NCI-H1417 treated with DMSO at 0.1 percent for 48 hours (cell line): ENCODE measurements at places on chromosomes 1 and 21.

DNA sequence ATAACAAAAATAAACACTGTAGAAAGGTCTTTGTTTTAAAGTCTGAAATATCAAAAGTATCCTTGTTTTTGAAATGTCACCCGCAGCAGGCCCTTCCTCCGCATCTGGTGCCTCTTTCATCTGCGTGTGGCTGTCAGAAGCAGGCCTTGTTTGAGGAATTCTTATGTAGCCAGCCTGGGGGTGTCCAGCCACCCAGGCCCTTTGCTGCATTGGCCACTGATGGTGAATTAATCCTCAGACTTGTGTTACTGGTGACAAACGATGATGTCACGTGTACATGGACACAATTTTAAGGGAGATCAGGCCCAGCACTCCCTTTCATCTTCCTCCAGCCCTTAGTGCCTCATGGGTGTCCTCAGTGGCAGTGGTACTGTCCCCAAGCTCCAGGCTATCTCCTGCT, 208.0 kb upstream of the GALNT2 start:
- DNase-seq = no peak

DNA sequence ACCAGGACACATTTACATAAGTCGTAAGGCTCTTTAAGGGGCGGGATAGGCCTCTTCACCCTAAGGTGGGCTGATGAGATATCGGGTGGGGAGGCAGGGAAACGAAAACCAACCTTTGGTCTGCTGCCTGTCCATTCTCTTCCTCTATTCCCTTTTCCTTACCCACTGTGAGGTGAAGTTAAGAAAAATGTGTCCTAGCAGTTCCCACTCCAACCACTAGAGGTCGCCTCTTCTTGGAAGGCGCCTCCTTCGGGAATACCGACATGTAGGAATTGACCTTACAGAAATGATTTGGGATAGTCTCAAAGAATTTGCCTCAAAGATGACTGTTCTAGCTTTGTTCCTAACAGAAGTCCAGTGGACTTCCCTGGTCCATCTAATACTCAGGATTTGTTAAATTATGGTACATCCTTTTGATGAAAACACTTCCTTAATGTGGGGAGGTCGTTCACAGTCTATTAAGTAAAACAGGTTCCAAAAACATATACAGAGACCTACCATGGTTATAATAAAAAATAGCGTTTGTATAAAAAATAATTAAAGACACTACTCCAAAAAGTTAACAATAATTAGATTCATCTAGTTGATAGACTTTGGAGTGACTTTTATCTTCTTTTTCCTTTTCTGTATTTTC, 14.1 kb downstream of the AZIN2 start:
- DNase-seq = no peak

DNA sequence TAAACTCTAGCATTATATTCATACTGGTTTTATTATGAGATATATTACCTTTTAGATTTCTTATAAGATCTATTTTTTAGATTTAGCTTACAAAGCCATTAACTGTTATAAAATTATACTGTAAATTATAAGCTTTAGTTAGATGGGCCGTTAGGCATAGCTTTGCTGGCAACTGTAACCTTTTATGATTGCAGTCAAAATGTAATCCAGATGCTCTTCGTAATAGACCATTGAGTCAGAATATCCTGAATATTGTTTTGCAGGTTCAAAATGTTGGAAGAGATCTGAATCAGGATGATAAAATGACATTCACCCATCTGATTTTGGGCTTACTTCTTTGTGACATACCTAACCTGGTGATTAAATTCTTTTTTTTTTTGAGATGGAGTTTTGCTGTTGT, 20.9 kb downstream of the ITSN1 start:
- DNase-seq = no peak

DNA sequence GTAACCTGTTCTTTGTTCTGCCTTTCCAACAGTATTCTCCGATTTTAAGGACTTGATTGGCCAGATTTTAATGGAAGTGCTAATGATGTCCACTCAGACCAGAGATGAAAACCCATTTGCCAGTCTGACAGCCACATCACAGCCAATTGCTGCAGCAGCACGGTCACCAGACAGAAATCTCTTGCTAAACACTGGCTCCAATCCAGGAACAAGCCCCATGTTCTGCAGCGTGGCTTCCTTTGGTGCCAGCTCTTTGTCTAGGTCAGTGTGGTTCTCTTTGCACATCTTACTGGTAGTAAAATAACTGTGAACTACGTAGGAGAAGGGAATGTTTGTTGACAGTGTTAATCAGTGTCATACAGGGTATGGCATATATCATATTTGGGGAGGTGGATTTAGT, 72.7 kb downstream of the UBE4B start:
- DNase-seq = no peak

DNA sequence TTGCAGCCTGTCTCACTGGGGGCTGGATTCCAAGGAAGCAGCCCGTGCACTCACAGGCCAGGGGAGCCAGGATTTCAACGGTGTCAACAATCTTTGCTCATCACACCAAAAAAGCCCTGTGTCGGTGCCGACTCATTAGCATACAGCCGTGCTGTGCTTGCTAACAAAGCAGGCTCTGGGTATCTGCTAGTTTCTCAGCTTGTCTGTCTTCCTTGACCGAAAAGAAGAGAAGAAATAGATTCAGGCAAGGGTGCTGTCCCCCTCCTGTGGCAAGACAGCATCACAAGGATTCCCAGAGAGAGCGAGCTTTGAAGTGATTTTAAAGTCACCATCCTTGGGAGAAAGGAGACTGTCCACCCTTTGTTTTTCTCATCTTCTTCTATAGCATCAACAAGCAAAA, 214.7 kb downstream of the SDCCAG8 start:
- no peak for DNase-seq
